ENCODE measurements at places on chromosomes 1 and 21.

DNA sequence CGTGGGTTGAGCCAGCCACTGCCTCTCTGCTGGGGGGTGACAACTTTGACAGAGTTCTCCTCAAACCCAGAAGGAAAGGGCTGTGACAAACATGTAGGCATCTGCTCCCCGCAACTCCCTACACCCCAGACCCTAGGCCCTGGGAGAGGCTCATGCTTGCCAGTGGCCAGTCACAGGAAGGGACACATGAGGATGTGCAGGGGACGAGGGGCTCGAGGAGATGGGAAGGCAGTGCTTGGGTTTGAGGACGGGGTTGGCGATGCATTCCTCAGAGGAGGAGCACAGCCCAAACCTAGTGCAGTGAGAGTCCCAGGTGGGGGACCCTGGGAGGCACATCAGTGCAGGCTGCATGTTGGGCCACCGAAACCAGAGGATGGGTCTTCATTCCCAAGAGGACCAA lies 62.1 kb downstream of the STUM start:
- no peak for DNase-seq
- no peak overlapping the region for H3K27ac ChIP-seq
- no peaks in the 10 kb centered on the region for H3K4me1 ChIP-seq

- H3K27me3 ChIP-seq, result no peaks in the 10 kb centered on the region
- peaks cover 7% of the 10 kb centered on the region for H3K36me3 ChIP-seq
These were observed 1.1 kb downstream of the PUSL1 start for GRCh38 chr1:1309251-1310108.

- no peaks in the 10 kb centered on the region for H3K4me1 ChIP-seq
- H3K27ac ChIP-seq, result no peak overlapping the region
These were observed 27.4 kb upstream of the AVPR1B start for GRCh38 chr1:206144605-206145004.

DNA sequence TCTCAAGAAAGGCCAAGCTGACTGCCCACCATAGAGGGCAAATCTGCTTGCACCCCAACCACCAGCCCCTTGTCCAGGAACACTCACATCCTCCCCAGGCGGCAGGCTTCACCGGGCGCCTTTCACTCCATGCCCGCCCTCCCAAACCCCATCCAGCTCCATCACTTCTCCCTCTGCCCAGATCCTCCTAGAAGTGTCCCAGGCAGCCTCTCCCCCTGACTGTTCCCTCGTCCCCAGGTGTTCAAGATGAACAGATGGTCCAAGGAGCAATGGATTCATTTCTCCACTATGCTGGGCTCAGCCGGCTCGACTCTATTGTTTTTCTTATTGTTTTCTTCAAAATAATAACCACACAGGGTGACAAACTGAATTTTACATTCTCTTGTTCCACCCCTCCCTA lies 22.1 kb downstream of the S100A6 start:
- DNase-seq, result no peak
- H3K4me1 ChIP-seq, result no peaks in the 10 kb centered on the region
- H3K27me3 ChIP-seq, result no peaks in the 10 kb centered on the region
- H3K36me3 ChIP-seq, result no peaks in the 10 kb centered on the region

Measured in astrocyte (in vitro differentiated cells and primary cell).